ENCODE measurements at places on chromosomes 1 and 21.

DNA sequence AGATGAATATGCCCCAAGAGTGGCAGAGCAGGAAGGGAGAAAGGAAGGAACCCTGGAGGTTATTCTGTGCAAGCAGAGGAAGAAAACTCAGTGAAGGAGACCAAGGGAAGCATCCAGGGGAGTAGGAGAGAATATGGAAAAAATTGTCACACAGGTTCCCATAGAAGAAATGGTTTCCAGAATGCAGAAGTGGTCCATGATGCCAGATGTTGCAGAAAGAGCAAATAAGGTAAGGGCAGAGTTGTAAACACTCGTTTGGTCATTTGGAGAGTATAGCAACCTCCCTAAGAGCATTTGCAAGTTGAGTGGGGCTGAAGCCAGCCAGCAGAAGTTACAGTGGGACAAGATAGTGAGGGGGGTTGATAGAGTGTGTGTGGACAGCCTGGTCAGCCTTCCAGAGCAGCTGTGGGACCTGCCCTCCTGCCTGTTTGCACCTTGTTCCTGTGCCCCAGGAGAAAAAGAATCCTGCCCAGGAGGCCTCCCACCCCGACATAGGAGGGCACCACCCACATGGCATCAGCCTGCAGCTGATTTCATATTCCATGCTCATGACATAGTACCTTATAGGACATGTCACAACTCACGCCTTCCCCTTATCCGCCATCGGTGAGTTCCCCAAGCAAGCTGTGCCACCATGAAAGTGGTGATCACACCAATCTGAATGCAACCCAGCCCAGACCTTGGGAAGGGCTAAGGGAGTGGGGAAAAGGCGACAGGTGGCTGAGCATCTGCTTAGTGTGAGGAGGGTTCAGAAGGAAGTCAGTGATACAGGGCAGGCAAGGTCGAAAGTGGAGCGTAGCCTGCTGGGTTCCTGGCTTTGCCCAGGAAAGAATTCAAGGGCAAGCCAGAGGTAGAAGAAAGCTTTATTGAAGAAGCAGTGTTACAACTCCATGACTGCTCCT, 8.2 kb upstream of the NEK2 start:
- no peak for DNase-seq

DNA sequence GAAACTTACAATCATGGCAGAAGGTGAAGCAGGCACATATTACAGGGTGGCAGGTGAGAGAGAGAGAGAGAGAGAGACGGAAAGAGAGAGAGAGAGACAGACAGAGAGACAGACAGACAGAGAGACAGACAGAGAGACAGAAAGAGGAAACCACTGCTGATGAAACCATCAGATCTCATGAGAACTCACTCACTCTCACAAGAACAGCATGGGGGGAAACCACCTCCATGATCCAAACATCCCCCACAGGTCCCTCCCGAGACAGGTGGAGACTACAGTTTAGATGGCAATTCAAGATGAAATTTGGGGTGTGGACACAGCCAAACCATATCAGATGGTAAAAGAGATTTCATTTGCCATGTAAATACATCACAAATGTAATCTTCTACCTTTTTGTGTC, 708.1 kb downstream of the MRPL39 start:
- no peak for DNase-seq

DNA sequence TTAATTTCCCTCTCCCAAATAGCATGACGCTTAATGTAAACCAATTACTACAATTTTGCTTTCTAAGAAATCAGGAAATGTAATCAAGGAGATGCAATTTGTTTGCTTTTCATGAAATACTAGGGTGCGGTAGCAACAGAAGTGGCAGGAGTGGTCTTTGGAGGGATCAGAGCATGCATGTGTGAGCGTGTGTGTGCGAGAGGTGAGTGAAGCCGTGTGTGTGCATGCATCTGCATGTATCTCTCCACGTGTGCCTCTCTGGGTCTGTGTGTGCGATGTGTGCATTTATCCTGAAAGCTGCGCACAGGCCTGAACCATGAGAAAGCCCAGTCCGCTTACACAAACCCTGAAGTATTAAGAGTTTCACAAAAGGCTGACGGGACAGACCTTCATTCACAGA, 249.8 kb upstream of the C1orf174 start:
- DNase-seq: no peak

- DNase-seq: peak; percentile 60
Observed at GRCh38 chr1:230760360-230760827, 13.2 kb downstream of the CAPN9 start.

DNA sequence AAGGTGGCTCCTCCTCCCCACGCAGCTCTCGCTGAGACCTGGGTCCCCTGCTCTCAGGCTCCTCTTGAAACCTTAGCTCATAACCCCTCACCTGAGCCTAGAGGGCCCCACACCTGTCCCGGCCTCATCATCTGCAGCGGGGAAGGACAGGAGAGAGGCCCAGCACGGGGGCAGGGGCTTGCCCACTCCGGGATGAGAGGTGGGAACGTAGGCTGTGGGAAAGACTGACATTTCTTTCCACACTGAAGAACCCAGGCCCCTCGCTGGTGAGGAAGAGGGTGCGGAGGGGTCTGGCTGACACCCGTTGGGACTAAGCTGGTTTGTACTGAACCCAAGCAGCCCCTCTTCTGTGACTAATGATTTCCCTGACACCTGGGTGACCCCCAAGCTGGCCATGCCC, 14.0 kb upstream of the NES start:
- no peak for DNase-seq

- no peak for DNase-seq
Observed at GRCh38 chr1:55870106-55870505, 654.9 kb upstream of the USP24 start.

- DNase-seq: peak; percentile 93
Observed at GRCh38 chr1:156291226-156292061, 4.0 kb downstream of the GLMP start.

- DNase-seq: no peak
Observed at GRCh38 chr1:203178821-203179666, 3.4 kb upstream of the MYBPH start.

- no peak for DNase-seq
Observed at GRCh38 chr1:234206651-234207284, 166.5 kb upstream of the COA6 start.

- DNase-seq: no peak
Observed at GRCh38 chr1:16145030-16145661, 10.7 kb downstream of the EPHA2 start.

GRCh38 chr1:157117527-157118057, 18.0 kb upstream of the ETV3L start:
- no peak for DNase-seq

GRCh38 chr1:6672558-6672957, 29.1 kb downstream of the DNAJC11 start:
- no peak for DNase-seq

Data from HuH-7.5 (cell line).